D341Med (cell line): ENCODE measurements at places on chromosomes 2 and 18.

- no peak for DNase-seq
These were observed 16.2 kb downstream of the TANC1 start for GRCh38 chr2:158984604-158985135.

- DNase-seq: no peak
These were observed 36.5 kb upstream of the GLS start for GRCh38 chr2:190843890-190844699.

DNA sequence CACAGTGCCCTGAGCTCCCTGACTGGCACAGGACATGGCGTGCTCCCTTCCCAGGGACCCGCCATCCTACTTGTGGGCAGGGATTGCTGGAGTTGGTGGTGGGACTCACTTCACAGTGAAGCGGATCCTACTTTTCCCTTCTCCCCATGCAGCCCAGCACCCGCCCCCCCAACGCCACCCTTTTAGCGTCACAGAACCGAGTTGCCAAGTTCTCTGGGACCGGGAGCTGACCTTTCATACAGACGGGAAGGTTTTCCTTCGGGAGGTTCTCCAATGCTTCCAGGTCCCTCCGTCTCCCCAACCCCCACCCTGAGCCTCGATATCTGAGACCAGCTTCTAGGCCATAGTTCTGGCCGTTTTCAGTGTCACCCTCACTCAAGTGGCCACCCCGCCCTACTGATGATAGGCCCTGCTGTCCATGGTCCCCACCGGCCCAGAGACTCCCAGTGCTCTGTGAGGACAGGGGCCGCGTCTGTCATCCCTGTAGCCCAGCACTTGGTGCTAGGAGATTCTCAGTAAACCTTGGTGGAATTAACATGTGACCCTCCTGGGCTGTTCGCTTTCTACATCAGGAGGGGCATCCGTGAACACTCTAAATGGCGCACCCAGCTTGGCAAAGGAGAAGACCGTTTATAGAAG, 1.6 kb upstream of the DNMT3A start:
- no peak for DNase-seq

DNA sequence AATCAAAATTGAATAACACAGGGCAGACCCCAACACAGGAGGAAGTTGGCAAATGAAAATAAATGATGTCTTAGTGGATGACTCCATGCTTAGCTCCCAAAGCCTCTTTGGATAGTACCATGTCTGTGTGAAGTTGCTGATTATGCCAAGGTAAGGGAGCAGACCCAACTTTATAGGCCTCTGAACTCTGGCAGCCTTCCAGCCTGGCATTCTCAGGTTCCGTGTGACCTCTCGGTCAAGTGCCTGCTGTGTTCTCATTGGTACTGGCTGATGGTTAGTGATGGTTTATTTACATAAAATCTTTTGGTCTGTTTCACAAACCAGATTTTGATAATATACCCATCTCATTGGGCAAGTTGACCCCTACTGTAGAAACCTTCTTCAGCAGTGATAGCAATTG, 112.2 kb upstream of the TTC39C start:
- no peak for DNase-seq

GRCh38 chr2:194252127-194252526, 1404.9 kb upstream of the SLC39A10 start:
- no peak for DNase-seq

- DNase-seq: no peak
These were observed 5.0 kb downstream of the RUFY4 start for GRCh38 chr2:218074031-218074430.

DNA sequence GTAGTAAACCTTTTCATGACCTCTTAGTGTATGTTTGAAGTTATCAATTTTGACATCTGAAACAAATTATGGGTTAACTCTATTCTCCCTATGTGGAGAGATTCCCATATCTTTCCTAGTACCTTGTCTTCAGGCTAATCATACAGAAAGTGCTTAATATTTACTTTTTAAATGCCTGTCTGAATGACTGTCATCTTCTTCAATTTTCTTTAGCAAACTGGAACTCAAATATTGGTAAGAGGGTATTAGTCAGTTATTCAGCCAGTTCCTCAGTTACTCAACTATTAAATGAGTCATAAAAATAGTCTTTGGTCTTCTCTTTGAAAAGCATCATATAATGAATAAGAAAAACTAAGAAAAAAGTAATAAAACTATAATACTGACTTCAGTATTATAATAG, 1038.0 kb upstream of the PIK3C3 start:
- no peak for DNase-seq

DNA sequence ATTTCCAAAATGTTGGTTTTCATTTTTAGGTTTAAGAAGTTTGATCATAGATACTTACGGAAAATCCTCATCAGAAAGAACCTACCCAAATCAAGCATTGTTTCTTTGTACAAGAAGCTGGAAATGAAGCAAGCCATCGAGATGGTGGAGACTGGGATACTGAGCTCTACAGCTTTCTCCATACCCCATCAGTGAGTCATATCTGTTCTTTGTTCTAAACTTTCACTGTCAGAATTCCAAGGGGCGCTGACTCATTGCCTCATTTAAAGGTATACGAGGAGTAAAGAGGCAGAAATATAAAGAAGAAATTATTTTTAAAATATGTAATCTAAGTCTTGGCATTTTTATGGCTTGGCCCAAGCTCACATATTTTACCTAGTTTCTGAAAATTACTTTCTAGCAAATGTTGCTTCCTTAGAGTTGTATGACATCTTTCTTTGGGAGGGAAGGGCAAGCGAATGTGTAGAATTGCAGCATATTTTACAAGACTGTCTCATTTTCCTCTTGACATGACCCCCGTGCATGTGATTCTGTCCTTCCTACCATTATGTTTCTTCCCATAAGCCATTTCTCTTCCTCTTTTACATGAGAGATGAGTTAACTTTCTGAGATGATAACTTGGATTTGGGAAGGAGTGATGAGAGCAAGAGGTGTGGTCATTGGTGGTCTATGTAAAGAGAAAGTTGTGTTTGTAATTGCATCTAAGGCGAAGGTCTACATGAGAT, 41.2 kb downstream of the SLC9A4 start:
- DNase-seq: no peak

- peak; percentile 18 for DNase-seq
These were observed 20.5 kb downstream of the APLF start for GRCh38 chr2:68487773-68488355.
